Stimulated activated CD8-positive, alpha-beta memory T cell treated with anti-CD3 and anti-CD28 coated beads, Interleukin-15, amount 100 ng/mL, for 48 hours (primary cell): ENCODE measurements at places on chromosomes 13 and 19.
A peak's percentile ranks its signal among the peaks of the same experiment; 100 is the strongest.

DNA sequence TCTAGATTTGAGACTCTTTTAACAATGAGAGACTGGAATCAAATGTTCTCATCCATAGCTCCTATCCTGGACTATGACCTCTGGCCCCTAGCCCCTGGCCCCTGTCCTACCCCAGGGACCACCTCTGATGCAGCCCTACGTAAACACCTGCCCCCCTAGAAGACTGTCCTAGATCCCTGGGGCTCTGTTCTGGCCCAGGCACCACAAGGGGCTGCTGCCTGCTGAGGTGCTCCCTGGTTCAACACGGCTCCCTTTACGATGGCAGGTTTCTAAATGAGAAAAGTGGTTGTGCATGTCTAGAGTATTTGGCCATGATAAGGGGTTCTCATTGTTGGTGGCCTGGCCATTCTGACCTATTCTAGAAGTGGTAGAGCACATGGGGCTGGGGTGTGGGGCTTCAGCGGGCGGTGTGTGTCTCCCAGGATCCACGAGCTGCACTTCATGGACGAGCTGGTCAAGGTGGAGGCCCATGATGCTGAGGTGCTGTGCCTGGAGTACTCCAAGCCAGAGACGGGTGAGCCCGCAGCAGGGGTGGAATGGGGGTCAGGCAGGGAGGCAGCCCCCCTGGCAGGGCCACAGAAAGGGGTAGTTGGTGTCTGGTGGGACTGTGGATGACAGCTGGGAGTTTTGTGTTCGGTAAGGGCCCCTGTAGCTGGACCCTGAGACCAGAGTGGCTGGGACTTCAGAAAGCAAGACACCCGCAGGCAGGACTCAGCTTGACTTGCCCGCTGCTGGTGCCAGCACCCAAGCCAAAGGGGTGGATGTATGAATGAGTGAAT, 26.5 kb upstream of the OVOL3 start:
- DNase-seq, result no peak

DNA sequence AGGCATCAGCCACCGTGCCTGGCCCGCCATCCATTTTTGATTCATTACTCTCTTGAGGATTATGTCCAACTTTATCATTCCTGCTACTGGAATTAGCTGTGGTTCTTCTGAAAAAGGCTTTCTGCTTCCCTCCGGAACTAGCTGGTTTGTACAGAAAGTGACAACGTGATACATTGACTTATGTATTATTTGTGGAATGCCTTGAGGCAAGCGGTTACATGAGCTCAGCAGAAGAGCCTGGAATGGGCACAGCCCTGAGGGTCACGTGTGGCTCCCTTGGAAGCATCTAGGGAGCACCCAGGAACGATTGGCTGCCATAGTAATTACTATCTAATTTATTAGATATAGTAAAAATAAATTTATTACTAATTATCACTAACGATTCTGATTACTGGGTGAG, 14.4 kb upstream of the RETN start:
- no peak for DNase-seq

DNA sequence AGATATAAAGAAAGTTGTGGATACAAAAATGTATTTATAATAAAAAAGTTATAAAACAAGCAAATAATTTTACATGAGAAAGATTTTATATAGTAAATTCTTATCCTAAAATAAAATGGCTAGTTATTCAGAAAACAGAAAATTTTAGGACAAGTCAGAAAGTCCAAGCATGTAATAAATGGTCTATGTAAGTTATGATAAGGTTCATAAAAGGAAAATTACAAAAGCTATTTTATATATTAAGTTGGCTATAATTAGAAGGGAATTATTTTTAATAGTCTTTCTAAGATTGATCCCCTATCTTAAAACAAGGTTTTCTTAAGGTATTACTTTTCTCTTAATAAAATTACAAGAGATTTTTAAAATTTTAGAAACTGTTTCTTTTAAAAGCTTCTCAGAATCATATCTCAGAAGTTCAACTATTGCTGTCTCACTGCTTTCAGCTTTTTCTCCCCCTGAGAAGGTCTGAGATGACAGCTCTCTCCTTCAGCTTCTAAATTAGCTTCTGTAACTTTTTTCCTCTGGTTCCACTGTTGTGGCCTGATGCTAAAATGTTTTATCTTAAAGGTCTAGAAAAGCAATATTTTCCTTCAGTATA, 8.7 kb downstream of the CCDC169 start:
- DNase-seq, result no peak

DNA sequence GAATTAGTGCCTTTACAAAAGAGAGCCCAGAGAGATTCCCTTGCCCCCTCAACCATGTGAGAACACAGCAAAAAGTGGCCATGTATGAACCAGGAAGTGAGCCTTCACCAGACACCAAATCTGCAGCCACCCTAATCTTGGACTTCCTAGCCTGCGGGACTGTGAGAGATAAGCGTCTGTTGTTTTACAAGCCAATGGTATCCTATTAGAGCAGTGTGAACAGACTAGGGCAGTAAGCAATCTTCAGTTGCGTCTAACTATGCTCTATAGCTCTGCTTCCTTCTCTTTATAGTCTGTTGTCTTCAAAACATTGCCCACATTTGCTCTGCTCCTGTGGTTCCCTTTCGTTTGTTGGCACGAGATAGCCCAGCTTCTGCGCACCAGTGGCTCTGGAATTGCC, 109.5 kb upstream of the FNDC3A start:
- DNase-seq, result no peak

DNA sequence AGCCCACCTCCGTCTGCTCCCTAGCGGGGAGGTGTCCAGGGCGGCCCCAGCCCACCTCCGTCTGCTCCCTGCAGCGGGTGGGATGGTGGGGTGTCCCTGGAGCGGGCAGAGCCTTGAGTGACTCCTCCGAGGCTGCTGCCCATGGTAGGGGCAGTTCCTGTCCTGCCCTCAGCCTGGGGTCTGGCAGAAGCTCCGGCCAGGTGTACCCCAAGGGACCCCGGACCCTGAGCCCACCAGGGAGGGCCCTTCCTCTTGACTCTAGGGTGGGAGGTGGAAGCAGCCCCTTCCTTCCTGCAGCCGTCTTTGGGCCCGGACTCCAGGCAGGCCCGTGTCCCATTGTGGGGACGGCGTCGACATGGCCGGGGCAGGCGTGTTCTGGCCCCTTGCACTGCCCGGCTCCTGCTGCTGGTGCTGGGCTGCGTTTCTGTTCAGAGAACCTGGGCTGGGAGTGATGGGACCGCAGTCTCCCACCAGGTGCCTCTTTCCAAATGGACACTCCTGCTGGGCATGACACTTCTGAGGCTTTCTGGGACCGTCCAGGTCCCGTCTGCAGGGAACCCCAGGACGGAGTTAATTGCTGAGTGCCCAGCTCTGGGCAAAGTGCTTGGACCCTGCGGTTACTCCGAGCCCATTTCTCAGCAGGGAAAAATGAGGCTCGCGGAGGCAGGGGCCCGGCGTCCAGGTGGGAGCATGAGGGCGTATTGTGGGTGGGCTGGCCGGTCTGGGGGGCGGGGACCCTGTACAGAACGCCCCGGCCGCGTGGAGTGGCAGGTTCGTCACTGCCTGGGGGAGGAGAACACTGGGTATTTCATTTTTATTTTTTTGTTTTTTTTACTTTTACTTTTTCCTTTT, 19.8 kb downstream of the ARID3A start:
- no peak for DNase-seq

DNA sequence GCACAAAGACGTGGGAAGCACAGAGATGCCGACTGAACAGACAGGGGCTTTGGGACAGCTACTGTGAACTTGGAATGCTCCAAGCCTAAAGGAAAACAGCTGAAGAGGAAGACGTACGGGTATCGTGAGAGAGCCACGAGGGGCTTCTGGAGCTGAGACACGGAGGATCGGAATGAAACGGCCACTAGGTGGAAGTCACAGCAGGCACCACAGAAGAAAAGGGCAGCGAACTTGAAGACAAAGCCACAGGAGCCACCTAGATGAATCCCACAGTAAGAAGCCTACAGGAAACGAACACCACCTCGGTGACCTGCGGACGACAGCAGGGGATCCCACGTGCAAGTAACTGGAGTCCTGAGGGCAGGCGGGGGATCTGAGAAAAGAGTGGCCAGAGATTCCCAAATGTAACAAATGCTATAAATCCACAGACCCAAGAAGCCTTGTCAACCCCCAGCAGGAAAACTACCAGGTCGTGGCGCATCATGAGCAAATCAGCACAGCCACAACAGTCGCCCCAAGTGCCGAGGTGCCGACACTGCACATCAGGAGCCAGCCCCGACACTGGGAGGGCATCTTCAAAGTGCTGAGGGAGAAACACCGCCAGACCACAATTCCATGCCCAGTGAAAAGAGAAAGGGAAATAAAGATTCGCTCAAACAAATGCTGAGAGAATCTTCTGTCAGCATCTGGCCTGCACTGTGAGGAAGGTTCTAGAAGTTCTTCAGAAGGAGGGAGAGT, 39.3 kb upstream of the ISYNA1 start:
- no peak for DNase-seq

DNA sequence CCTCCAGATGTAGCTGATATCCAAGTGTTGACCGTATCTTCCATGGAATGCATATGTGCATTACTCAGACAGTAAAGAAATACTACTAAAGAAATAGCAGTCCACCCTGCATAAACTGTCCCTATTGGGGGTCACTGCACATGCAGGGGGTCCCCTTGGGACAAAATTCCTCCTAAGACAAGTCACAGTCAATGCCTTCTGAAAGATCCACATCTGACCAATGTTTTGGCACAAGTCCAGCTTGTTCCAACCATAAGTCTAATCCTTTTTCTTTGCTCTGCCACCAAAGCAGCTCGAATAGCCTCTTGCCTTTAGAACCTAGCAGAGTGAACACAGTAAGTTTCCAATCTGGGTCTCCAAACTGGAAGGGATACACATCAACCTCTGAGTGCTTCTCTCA, 87.9 kb downstream of the DIAPH3 start:
- no peak for DNase-seq

DNA sequence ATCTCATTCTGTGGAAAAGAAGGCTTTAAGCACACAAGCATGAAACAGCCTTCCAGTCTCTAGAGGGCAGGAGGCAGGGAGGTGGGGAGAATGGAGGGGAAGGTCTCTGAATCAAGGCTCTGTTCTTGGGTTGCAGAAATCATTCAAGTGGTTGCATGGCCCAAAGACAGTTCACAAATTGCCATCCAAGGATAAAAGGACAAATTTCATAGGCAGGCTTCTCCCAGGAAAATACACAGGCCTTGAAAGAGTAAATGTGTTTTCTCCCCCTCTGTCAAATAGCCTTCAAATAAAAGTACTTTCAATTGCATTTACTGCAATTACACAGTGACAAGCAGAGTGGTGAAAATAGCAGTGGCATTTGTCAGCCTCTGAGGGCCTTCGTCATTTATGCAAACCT, 450.8 kb downstream of the DCT start:
- DNase-seq, result no peak

- DNase-seq, result peak; percentile 23
Measured at GRCh38 chr19:35044317-35045117, 3.0 kb downstream of the HPN start.

DNA sequence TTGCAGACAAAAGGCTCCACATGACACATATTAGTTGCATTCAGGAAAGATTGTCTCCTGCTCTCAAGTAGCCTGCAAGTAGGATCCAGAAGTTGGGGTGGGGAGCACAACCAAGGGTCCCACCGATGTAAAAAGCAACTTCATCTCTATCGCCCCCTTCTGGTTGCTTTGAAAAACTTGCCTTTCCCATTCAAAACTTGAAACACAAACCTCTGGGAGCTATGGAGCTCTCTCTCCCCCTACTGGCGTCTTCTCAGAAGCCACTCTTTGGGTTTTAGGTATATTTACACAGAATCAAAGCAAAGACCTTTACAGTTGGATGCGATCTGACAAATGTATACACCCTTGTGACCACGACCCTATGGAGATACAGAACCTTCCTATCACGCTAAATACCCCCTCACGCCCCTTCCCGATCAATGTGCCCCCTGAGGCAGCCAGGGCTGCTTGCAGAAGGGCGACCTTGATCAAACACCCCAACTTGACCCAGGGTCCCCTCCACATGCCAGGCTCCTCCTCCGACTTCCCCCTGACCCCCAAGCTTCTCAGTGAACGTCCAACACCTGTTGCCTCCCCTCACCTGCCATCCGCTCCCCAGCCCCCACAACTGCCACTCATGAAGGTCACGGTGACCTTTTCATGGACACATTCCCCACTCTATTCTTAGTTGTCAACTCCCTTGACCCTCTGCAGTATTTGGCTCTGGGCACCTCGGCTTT, 10.1 kb downstream of the NOSIP start:
- no peak for DNase-seq

GRCh38 chr13:107289540-107289939, 721.6 kb upstream of the ARGLU1 start:
- DNase-seq, result no peak

GRCh38 chr13:79992111-79992510, 348.8 kb downstream of the SPRY2 start:
- no peak for DNase-seq

- no peak for DNase-seq
Measured at GRCh38 chr19:55352040-55352439, 2.5 kb downstream of the COX6B2 start.

DNA sequence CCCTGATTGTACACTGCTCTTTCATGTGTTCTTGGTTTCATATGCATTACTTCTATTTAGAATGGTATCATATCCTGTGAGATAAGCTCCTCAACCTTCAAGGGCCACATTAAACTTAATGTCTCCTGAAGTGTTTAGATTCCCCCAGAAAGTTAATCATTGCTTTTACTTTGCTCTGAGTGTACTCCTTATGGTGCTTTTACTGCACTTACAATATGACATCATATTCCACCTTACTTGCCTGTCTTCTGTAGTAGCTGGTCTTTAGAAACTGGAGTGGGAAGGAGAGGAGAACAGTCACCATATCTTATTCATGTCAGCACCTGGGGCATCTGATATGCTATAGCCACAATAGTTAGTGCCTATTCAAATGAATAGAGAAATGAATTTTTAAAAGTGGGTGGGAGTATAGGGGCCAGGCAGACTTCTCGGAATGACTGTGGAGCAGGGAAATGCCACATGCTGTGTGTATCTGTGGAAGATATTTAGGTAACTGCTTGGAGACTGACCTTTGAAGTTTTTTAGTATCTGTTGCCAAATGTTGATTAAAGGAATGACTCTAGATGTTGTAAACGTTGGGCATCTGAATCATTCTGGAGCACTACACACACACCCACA, 40.2 kb downstream of the SLAIN1 start:
- peak; percentile 22 for DNase-seq

DNA sequence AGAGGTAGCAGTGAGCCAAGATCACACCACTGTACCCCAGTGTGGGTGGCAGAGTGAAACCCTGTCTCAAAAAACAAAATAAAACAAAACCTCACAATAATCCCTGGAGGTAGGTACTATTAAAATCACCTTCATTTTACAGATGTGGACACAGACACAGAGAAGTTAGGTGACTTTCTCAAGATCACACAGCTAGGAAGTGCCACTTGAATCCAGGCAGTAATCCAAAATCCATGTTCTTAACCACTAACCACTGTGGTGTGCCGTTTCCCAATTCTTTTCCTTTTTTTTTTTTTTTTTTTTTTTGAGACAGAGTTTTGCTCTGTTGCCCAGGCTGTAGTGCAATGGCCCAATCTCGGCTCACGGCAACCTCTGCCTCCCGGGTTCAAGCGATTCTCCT, 9.0 kb downstream of the PPP1R14A start:
- DNase-seq, result no peak

DNA sequence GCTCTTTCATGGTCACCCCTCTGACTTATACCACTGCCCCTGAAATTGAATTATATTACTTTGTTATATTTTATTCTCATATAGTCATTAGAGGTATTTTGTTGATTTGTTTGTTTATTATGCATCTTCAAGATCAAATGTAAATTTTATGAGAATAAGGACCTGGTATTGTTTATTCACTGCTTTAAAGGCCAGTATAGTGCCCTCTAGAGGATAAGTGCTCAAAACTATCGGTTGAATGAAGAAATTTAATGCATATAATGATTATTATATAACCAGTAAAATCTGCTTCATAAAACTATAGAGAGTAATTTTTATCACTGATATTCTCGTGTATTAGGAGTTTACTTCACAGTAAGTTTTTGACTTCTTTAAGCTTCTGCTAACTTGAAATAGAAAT, 1401.9 kb downstream of the SLITRK1 start:
- DNase-seq, result no peak
